AG09309 (cell line): ENCODE measurements at places on chromosomes 1 and 21.

- no peak for DNase-seq
These were observed 5.2 kb downstream of the ADAMTS5 start for GRCh38 chr21:26961698-26962097.

DNA sequence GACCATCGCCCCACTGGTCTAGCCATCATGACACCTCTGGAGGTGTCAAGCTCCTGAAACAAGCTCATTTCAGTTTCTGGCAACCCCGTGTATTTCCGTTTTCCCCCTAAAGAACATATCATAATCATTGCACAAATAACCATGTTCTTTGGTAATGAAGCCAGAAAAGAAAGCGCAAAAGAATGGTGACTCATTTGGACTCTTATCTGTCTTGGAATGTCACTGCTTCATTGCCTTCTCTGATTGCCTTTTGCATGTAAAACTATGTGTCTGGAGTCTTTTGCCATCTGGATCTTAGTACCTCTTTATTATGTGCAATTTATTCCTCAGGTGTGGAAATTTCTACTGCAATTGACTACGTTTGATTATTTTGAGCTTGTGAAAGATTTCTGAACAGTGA is 110.5 kb downstream of the COLGALT2 start:
- no peak for DNase-seq

- DNase-seq = no peak
These were observed 4.3 kb downstream of the GAS5 start for GRCh38 chr1:173863224-173864161.

DNA sequence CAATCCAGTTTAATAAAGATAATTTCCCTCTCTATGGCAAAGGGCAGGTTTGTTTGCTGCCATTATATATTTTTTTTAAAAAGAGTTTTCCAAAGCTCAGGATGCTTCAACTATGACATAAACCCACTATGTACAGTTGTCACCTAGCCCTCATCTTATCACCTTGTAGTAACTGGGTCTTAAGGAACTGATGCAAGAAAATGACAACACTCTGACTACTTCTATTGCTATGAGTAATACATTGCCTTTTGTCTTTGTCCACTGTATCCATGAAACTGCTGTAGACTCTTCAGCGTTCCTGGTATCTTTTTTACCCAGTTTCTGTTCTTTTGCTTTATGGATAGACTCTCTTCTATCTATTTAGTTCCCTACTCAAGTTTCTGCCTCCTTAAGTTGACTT is 586.5 kb downstream of the NEGR1 start:
- DNase-seq = no peak

- no peak for DNase-seq
These were observed 61.8 kb downstream of the S1PR1 start for GRCh38 chr1:101298663-101299062.
